KG1 (cell line): ENCODE measurements at places on chromosomes 7 and 10.

- DNase-seq: no peak
Observed at GRCh38 chr10:48951707-48952106, 12.1 kb upstream of the LRRC18 start.

GRCh38 chr10:108545921-108546320 lies 1377.4 kb downstream of the XPNPEP1 start:
- DNase-seq: no peak

GRCh38 chr7:28458732-28459131 lies 46.4 kb downstream of the CREB5 start:
- no peak for DNase-seq

- no peak for DNase-seq
Observed at GRCh38 chr7:104772405-104773345, 241.3 kb upstream of the KMT2E start.

DNA sequence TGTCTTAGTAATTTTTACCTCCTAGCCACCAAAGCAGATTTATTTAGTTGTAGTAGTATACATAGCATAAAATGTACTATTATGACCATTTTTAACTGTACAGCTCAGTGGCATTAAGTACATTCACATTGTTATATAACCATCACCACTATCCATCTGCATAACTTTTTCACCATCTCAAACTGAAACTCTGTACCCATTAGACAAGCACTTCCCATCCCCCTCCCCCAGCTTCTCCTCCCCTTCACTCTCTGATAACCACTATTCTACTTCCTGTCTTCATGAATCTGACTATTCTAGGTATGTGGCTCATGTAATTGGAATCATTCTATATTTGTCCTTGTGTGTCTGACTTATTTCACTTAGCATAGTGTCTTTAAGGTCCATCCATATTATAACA lies 71.9 kb downstream of the MRPL32 start:
- no peak for DNase-seq

GRCh38 chr10:2813693-2814092 lies 253.7 kb upstream of the PFKP start:
- DNase-seq: no peak

DNA sequence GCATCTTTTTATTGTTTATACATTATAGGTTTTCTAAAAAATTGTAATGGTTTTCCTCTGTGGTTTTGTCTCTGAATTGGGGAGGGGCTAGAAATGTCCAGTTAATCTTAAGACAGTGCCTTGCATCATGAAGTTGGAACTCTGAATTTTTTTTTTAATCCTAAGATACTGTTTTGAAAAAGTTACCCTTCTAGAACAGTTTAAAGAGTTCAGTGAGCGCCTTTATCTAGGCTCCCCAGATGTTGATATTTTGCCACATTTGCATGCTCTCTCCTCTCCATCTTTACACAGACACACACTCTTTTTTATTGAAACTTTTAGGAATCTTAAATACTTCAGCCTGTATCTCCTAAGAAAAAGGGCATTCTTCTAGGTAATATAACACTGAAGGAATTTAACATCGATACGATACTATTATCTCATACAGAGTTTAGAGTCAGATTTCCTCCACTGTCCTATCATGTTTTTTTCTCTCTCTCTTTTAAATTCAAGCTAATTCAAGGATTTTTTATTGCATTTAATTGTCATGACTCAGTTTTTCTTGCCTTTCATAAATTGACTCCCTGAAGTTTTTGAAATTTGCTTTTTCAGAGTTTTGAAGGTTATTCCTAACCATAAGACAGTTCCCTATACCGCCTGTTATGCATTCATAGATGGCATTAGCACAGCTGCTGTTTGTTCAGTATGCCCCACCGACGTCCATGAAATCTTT lies 31.5 kb downstream of the PRKAR2B start:
- DNase-seq: no peak

DNA sequence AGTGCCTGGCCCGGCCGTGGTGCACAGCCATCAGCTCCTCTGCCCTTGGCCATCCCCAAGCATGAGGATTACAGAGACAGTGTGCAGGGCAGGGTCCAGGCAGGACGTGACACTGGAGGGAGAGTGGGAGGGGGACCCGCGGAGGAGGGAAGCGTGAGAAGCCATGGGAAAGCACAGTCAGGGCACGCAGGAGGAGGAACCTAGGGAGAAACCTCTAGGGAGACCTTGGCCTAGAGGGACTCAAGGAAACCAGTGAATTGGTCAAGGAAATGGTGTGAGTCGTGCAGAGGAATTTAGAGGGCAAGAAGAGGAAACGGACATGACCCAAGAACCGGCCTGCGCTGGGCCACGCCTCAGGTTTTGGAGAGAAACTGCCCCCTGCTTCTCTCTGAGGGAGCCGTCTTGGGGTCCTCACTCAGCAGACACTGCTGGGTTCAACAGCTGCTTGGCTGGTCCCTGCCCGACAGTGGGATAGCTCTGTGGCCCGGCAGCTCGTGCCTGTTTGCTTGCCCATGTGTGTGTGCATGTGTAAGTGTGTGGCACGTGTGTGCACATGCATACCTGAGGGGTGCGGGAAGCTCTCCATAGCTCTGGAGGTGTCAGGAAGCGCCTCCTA lies 3.2 kb downstream of the OPN4 start:
- DNase-seq: no peak

DNA sequence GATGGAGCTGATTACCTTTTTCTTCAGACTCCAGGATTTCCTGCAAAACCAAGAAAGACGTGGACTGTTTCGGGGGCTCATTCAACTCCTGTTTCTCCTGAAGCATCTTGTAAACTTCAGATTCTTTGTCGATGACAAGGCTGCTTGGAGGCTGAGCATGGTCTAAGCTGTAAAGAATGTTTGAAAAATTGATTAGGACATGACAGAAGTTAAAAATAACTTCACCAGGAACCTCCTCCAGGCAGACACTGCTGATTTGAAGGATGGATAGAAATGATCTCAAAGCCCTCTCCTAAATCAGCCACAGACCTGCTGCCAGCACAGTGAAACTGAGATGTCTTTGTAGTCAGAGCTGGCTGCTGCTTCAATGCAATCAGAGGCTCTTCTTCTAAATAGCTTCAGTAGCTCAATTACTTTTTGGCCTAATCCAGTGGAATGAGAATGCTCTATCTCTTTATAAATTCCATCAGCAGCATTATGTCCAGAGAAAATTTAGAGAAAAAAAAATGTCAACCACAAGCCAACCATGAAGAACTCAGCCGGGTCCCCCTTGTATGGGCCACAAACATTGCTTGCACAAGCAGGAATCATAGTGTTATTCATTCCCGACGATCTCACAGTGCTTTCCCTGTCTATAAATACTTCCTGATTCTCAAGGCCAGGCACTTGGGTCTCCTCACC lies 43.5 kb downstream of the PDLIM1 start:
- DNase-seq: no peak

DNA sequence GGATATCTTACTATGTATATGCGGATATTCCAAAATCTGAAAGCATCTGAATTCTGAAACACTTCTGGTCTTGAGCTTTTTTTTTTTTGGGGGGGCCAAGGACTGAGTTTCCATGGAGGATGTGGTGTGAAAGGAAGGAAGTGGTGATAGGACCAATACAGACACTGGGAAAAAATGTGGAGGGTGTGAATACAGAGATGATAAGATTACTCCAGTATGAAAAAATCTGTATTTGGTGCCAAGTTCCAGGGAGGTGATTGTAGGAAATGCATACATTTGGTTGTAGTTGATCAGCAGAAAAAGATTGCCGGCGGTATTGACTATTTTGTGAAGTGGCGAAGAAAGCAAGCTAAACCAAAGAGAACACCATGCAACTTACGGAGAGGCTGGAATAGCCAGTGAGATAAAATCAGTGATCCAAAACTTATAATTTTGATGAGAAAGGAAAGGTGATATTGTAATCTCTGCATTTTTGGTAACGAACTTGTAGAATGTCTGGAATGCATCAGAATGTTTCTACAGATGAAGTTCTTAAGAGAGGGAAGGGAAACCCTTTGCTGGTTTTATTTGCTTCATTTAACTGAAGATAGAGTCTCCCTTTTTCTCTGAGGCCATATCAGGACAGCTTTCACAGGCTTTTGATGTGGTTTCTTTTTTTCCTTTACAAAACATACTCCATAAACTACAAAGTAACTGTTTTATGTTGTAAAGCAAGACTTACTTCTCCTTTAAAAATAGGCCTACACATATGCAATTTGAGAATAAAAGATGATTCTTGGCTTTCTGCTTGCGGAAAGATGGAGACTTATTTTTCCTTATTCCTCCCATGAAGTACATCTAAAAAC lies 6.0 kb downstream of the WDR37 start:
- no peak for DNase-seq
